Activated CD4-positive, alpha-beta T cell treated with anti-CD3 and anti-CD28 coated beads, Interleukin-2, amount 50 U/mL, for 1 hour (primary cell): ENCODE measurements at places on chromosomes 6 and 20.

- DNase-seq = no peak
These were observed 65.1 kb downstream of the REV3L start for GRCh38 chr6:111417946-111418345.

DNA sequence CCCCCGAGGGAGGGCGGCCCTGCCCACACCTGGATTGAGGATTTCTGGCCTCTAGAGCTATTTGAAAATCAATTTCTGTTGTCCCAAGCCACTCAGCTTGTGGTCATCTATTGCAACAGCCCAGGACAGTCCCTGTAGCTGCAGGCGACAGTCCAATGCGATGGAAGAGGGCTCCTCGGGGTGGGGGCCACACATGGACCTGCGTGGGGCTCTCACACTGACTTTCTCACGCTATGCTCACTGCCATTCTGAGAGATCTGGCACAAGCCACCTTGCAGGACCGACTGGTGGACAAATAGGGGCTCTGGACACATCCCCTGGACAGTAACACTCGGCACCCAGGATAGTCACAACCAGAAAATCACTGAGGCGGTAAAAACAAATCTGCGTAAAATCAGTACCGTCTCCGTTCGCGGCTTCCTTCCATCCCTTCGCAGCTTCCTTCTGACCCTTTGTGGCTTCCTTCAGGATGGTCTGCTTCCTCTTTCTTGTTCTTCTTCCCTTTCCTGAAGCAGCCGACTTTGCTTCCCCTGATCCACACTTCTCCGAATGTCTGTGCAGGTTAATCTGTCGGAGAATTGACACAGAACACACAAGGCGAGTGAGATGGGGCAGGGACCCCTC is 21.8 kb downstream of the CTCFL start:
- no peak for DNase-seq

GRCh38 chr6:122779667-122780066 is at the start of gene FABP7:
Gene FABP7, plus strand, starts transcription at chr6:122779716. Its CDS starts 79 bp downstream, at chr6:122779795.
- DNase-seq = no peak

DNA sequence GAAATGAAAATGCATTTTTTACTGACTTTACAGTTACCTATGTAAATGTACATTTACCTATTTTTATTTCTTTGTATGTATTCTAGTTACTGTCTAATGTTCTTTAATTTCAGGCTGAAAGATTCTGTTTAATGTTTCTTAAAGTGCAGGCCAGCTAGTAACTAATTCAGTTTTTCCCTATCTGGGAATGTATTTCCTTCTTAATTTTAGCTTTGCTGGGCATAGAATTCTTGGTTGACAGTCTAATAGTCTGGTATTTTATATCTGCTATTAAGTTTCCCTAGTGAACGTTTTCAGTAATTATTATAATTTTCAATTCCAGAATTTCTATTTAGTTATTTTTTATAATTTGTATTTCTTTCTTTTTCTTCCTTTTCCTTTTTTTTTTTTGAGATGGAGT is 186.0 kb upstream of the NOX3 start:
- no peak for DNase-seq

GRCh38 chr6:170524172-170524502 is 29.0 kb downstream of the PSMB1 start:
- DNase-seq = no peak

DNA sequence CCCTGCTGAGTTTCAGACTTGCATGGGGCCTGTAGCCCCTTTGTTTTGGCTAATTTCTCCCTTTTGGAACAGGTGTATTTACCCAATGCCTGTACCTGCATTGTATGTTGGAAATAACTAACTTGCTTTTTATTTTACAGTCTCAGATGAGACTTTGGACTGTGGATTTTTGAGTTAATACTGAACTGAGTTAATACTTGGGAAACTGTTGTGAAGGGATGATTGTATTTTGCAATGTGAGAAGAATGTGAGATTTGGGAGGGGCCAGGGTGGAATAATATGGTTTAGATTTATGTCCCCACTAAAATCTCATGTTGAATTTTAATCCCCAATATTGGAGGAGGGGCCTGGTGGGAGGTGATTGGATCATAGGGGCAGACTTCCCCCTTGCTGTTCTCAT is 99.1 kb upstream of the IRAK1BP1 start:
- no peak for DNase-seq
